HFFc6 (cell line): ENCODE measurements at places on chromosomes 13 and 19. TPM values are rescaled to one million over a fixed set of nuclear protein-coding genes. Genes with fewer than 3 reads are reported as not detected.
A peak's percentile ranks its signal among the peaks of the same experiment; 100 is the strongest.

R3HDM4 gene
- total RNA-seq, result 45.9 to 49.6 TPM (median 46.5 TPM) in 3 replicates

DNA sequence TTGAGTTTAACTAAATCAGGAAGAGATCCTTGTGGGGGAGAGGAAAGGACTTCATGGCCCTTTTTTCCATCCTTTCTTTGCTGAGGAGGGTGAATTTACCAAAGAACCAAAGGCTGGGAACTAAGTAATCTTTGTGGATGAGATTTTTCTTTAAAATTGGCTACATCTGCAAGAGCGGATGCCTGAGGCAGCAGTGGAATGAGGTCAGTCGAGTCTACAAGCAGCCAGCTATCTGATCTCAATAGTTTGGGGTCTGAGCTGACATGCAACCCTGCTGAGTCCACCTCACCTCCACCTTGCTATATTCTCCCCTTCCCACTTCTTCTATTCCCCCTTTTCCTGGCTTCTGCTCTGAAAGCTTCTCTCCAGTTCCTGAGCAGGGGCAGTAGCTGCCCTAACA is 3.6 kb upstream of the DNAJC15 start:
- H3K4me1 ChIP-seq, result peaks cover 22% of the 10 kb centered on the region
- H3K27ac ChIP-seq, result no peak overlapping the region
- H3K36me3 ChIP-seq, result peaks cover 9% of the 10 kb centered on the region
- H3K27me3 ChIP-seq, result peaks cover 1% of the 10 kb centered on the region
- no peak overlapping the region for H3K4me3 ChIP-seq

DNA sequence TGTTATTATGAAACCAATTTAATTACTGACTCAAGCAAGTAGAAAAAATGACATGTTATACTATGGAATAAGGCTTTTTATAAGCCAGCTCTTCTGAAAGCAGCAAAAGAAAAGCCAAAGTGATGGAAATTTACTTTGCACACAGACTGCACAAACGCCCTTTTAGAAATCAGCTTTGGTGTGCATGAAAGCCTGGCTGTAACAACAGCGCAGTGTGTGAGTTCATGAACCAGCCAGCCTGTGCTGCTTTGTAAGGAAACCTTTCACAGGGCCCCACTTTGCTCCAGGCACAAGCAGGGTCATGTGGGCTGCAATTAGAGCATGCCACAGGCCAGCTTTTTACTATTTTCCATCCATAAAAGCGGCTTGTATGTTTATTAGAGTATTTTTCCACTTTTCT is 13.6 kb upstream of the IFT88 start:
- no peak overlapping the region for H3K4me3 ChIP-seq
- no peaks in the 10 kb centered on the region for H3K36me3 ChIP-seq
- H3K4me1 ChIP-seq, result peaks cover 16% of the 10 kb centered on the region; the same call in 1 of the 2 replicates
- no peak for DNase-seq
- peaks cover 3% of the 10 kb centered on the region for H3K27me3 ChIP-seq

- no peaks in the 10 kb centered on the region for H3K4me1 ChIP-seq
- peaks cover 10% of the 10 kb centered on the region for H3K27me3 ChIP-seq
- DNase-seq, result no peak
- no peaks in the 10 kb centered on the region for H3K36me3 ChIP-seq
- no peak overlapping the region for H3K27ac ChIP-seq
- no peak overlapping the region for H3K4me3 ChIP-seq
These were observed 73.9 kb downstream of the KCTD12 start for GRCh38 chr13:76812206-76812897.

GRCh38 chr19:18789883-18790565 is 1.1 kb downstream of the COMP start:
- peaks cover 41% of the 10 kb centered on the region for H3K27me3 ChIP-seq
- H3K4me1 ChIP-seq, result peaks cover 12% of the 10 kb centered on the region
- peak overlapping the region; percentile 79 for H3K4me3 ChIP-seq
- H3K36me3 ChIP-seq, result no peaks in the 10 kb centered on the region
- no peak overlapping the region for H3K27ac ChIP-seq

DNA sequence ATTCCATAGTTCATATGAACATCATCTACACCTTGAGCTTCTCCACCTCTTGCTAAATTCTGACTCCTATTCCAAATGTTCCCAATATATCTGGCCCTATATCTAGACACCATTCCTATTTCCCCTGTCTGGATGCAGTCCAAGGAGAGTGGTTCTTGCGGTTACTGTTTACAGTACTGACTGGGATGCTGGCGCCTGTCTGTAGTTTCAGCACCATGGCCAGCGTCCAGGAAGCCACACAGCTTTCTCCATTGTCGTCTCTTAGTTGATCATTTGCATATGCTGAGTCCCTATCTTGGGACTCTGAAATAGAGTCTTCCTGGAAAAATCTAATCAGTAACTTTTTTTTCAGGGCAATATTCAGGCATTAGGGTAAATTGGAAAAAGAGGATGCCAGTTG is 14.9 kb downstream of the LAIR2 start:
- no peaks in the 10 kb centered on the region for H3K4me1 ChIP-seq
- no peak overlapping the region for H3K27ac ChIP-seq
- peaks cover 10% of the 10 kb centered on the region for H3K36me3 ChIP-seq
- H3K4me3 ChIP-seq, result no peak overlapping the region

DNA sequence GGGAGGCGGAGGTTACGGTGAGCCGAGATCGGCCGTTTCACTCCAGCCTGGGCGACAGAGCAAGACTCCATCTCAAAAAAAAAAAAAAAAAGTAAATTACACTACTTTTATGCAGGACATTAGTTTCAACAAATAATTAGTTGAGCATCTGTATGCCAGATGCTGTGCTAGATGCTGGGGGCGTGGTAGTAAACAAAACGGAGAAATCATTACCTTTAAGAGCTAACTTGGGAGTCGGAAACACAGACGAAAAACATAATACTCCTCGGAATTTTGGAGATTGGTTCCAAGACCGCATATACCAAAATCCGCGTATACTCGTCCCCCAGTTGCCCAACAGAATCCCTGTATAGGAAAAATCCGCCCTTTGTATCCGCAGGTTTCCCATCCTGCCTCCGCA is 1.3 kb upstream of the DUS3L start:
- H3K36me3 ChIP-seq, result peaks cover 20% of the 10 kb centered on the region
- H3K4me3 ChIP-seq, result no peak overlapping the region
- no peak overlapping the region for H3K27ac ChIP-seq

DNA sequence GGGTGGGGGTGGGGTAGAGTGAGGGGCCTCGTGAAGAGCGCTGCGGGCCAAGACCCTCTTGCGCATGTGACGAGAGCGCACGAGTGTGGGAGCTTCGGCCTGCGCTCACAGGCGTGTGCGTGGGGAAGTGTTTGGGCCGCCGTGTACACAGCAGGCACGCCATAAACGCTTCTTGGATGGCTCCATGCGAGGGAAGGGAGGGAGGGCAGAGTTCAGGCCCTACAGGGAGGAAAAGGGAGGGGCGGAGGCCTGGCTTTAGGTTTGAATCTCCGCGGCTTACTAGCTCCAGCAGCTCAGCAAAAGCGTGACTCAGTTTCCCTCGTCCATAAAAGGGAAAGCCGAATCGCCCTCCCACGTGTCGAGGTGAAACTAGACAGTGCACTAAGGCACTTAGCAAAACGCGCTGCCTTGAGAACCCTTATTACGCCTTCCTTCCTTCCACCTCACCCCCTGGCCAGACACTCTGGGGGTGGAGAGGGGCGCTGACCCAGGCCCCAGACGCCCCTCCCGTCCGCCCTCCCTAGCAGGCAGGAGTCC is 12.5 kb downstream of the GADD45B start:
- H3K27ac ChIP-seq, result no peak overlapping the region
- peaks cover 37% of the 10 kb centered on the region for H3K4me1 ChIP-seq
- H3K4me3 ChIP-seq, result peak overlapping the region; percentile 52; the same call in 1 of the 2 replicates
- no peak for DNase-seq

- H3K4me3 ChIP-seq, result no peak overlapping the region
- H3K4me1 ChIP-seq, result no peaks in the 10 kb centered on the region
- no peaks in the 10 kb centered on the region; the same call in 1 of the 2 replicates for H3K36me3 ChIP-seq
These were observed 40.9 kb downstream of the ZNF846 start for GRCh38 chr19:9727644-9728043.

KIR2DL1 gene
- not detected in 3 replicates for total RNA-seq

RPS15 gene
- 1,332 to 1,375 TPM (median 1,333 TPM) in 3 replicates for total RNA-seq

DNA sequence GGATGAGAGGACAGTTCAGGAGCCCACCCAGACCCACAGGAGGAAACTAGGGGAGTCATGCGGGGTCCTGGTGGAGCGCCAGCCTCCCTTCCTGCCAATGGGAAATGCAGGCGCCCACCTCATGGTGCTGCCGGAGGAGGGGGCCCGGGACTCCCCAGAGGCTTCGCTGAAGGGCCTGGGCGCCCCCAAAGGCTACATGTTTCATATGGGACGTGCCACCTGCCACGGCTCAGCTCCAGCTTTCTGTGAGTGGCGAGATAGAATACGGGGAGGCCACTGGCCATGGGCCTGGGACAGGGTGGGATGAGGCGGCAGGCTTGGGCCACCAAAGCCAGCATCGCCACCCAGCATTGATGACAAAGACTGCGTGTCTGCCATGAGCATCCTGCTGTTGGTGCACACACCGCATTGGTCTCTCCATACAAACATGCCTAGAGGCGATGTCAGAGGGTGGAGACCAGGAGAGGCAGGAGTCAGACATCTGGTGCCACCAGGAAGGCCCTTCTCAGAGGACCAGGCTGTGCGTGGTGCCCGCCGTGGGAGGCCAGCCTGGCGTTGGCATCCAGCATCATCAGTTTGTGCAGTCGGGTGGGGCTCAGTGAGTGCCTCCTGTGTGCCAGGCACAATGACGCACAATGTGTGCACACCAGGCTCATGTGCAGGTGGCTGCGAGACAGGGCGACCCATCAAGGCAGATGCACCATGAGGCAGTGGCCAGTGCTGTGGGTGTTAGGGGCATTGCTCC is 1.2 kb upstream of the F10 start:
- H3K36me3 ChIP-seq, result no peaks in the 10 kb centered on the region
- peaks cover 24% of the 10 kb centered on the region for H3K4me1 ChIP-seq
- no peak overlapping the region for H3K27ac ChIP-seq
- peaks cover 7% of the 10 kb centered on the region; the same call in 1 of the 2 replicates for H3K27me3 ChIP-seq
- no peak overlapping the region for H3K4me3 ChIP-seq

HPN gene
- total RNA-seq, result not detected in 3 replicates

DNA sequence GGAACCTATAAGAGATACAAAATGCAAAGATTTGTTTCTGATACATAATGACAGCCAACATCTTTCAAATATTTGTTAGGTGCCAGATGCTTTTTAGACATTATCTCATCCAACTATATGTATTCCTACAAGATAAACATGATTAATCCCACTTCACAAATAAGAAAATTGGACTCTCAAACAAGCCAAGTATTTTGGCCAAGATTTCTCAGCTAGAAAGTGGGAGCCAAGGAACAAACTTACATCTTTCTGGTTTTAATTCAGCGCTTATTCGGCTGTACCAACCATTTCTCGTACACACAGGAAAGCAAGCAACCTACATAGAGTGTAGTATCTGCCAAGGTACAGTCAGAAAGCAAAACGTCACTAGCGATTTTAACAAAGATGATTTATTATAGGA is 85.7 kb upstream of the SERP2 start:
- H3K4me3 ChIP-seq, result no peak overlapping the region
- H3K27ac ChIP-seq, result no peak overlapping the region
- peaks cover 6% of the 10 kb centered on the region for H3K36me3 ChIP-seq
- H3K4me1 ChIP-seq, result no peaks in the 10 kb centered on the region

- DNase-seq, result no peak
- peaks cover 26% of the 10 kb centered on the region for H3K4me1 ChIP-seq
- H3K36me3 ChIP-seq, result no peaks in the 10 kb centered on the region
- no peak overlapping the region for H3K27ac ChIP-seq
- no peak overlapping the region for H3K4me3 ChIP-seq
- peaks cover 2% of the 10 kb centered on the region; the same call in 1 of the 2 replicates for H3K27me3 ChIP-seq
These were observed 5.3 kb upstream of the DOCK9 start for GRCh38 chr13:98983182-98983581.

DNA sequence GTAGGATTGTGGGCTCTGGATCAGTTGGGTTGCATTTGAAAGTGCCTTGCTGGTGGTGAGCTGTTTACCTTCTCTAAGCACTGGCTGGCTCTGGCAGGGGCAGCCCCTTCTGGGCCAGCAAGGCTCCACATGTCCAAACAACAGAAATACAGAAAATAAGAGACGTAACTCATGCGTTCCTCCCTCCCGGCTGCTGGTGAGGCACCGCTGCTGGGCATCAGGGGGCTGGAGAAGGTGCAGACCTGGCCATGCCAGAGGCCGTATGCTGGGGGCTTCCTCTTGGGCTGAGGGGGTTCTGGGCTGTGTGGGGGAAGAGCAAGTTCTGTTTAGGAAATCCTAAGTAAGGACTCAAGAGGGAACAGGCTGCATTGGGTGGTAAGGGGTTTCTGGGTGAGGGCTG is 140.6 kb downstream of the URI1 start:
- H3K27me3 ChIP-seq, result peaks cover 8% of the 10 kb centered on the region
- H3K4me1 ChIP-seq, result no peaks in the 10 kb centered on the region
- no peaks in the 10 kb centered on the region for H3K36me3 ChIP-seq
- DNase-seq, result no peak
- H3K4me3 ChIP-seq, result no peak overlapping the region

GRCh38 chr13:50215399-50215798 is 200.2 kb downstream of the KCNRG start:
- H3K4me1 ChIP-seq, result no peaks in the 10 kb centered on the region
- no peak for DNase-seq
- no peak overlapping the region for H3K4me3 ChIP-seq
- H3K27ac ChIP-seq, result no peak overlapping the region

DNA sequence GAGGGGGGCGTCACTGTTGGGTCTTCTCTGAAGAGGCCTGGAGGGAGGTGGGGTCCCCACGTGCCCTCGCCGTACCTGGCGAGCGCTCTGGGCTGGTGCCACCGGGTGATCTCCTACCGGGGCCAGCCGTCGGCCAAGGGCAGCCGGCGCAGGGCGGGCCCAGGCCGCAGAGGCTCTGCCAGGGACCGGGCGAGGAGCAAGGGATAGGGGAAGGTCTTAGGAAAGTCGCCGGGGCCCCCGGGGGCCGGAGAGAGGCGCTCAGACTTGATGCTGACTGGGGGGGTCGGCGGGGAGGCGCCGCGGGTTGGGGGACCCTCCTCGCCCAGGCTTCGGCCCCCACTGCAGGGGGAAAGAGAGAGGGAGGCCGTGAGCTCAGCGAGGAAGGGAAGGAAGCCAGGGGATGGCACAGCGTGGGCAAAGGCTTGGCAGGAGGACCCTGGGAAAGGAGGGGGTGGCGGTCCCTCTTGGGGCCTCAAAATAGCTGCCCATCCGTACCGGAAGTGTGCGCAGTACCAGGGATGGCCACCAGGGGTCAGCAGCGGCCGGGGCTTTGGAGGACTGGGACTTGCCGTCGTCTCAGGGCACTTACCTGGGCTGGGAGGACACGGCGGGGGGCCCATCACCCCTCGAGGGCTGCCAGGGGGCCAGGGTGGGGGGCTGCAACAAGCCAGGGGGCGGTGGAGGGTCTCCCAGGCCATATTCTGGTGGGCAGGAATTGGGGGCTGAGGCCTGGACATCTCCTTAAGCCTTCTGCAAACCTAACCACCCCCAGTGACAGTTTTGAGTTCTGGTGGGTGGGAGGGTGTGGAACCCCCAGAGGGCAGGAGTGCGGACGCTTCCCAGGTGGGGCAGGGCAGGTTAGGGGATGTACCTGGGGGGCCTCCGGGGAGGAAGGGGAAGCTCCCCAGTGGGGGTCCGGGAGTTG is 7.7 kb upstream of the TMEM161A start:
- peaks cover 2% of the 10 kb centered on the region; the same call in 1 of the 2 replicates for H3K27me3 ChIP-seq
- no peak overlapping the region for H3K4me3 ChIP-seq
- peak; percentile 34 for DNase-seq
- H3K36me3 ChIP-seq, result no peaks in the 10 kb centered on the region

DNA sequence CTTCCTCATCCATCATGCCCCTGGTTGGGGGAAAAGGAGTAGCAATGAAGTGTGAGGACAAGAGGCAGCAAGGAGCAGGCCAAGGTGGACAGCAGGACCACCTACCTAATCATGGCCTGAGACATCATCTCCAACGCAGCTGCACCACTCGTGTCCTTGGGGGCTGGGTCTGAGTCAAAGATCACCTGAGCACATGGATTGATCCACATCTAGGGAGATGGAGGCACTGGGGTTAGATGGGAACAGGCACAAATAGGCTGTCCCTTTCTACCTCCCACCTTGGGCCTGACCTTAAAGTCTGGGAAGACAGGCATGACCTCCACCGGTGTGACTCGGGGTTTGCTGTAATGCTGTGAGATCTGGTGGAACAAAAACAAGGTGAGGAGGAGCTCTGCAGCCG is 2.2 kb downstream of the PAF1 start:
- no peak overlapping the region for H3K4me3 ChIP-seq
- peaks cover 8% of the 10 kb centered on the region for H3K27me3 ChIP-seq
- no peak for DNase-seq
